ENCODE measurements at places on chromosomes 6 and 20. TPM values are rescaled to one million over a fixed set of nuclear protein-coding genes. Genes with fewer than 3 reads are reported as not detected.

- no peak for DNase-seq
These were observed 74.8 kb upstream of the AGPAT4 start for GRCh38 chr6:161348628-161348994.

ACOT8 gene
- 102 TPM for total RNA-seq

NR2E1 gene
- total RNA-seq = 1.2 TPM

- DNase-seq = no peak
These were observed 112.3 kb upstream of the MARCKS start for GRCh38 chr6:113744861-113745260.

BMP2 gene
- total RNA-seq = 6.6 TPM

DNA sequence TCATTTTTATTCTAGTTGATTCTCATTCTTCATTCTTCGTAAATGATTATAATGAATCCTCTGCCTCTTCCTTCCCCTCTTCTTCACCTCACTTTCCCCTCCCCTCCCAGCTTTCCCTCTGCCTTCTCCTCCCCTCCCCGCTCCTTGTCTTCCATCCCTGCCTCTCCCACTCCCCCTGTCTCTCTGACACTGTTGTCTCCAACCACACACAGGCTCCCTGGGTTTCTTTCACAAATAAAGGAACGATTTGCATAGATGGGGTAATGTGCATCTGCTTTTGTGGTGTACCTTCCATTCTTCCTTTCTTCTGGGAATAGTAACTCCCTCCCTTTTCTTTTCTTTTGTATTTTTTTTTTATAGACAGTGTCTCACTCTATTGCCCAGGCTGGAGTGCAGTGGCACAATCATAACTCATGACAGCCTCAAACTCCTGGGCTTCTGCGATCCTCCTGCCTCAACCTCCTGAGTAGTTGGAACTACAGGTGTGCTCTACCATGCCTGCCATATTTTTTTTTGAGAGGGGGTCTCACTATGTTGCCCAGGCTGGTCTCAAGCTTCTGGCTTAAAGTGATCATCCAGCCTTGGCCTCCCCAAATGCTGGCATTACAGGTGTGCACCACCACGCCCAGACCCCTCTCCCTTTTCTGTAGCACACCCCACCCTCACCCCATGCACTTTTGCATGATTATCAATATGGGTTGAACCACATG, 318.6 kb downstream of the PRKN start:
- no peak for DNase-seq

PGBD1 gene
- total RNA-seq = 10.5 TPM

GRCh38 chr6:105952772-105953690, 133.1 kb upstream of the PRDM1 start:
- DNase-seq = no peak

DNA sequence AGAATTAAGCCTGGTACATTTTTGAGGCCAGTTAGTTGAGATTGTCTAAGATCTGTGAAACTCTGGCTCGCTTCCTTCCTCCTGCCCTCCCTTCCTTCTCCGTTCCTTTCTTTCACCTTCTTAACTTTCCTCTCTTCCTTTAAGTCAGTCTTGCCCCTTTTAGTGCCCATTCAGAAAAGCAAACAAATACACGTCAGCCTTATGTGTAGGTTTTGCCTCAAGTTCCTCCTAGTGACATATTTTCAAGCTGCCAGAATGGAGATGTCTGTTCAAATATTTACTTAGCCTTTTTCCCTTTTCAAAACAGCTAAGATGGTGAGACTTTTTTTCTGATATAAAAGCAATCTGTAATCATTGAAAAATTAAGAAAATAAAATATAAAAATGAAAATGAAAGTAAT, 178.4 kb downstream of the FARS2 start:
- DNase-seq = no peak

DNA sequence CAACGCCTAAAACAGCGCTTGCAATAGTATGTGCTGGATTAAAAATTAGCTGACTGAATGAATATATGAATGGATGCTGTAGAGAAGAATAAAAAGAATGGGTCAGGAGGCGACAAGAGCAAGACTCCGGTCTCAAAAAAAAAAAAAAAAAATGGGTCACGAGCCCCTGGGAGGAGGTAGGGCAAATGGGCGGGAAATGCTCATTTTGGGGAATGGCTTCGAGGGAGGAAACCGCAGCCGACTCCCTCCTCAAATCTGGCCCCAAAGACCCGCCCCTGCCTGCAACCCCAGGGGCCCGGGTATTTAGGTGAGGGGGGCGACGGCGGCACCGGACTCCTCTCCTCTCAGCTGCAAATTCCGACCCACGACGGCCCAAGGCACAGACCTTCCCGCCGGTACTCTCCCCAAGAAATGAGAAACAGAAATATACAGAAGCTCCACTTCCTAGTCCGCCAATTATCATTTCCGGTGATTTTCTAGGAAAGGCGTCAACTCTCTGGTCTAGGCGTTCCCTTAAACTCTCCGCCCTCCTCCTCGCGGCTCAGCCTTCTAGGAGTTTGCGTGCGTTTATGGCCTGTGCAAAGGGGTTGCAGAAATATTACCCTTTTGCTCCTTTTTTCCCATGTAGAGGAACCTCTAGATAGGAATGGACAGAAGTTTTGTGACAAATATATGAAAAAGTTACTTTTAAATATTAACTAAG, at the start of gene ZNF311:
Gene ZNF311 (minus strand): TSS at position 133 of the 703 bp plus-strand sequence. CDS start 1,361 bp downstream, outside the sequence.
- peak; percentile 93 for DNase-seq

EYS gene
- 0.99 TPM for total RNA-seq
